ENCODE measurements at places on chromosomes 2 and 18.

GRCh38 chr2:48420512-48421197 lies 109.3 kb upstream of the STON1 start:
- peak; percentile 91 for DNase-seq

GRCh38 chr18:77560341-77560992 lies 310.8 kb downstream of the GALR1 start:
- DNase-seq: no peak

DNA sequence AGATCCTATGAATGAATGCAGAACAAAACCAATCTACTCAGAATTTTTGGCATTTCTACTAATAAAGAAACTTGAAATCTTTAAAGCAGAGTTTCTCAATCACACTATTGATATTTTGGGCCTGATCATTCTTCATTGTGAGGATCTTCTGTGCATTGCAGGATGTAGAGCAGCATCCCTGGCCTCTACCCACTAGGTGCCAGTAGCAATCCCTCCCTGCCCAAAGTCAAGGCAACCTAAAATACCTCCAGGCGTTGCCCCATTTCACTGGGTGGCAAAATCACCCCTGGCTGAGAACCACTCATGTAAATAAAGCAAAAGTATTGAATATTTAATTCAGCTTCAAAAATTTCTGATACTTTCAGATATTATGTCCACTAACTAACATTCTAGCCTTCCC lies 213.0 kb downstream of the SP3 start:
- no peak for DNase-seq

DNA sequence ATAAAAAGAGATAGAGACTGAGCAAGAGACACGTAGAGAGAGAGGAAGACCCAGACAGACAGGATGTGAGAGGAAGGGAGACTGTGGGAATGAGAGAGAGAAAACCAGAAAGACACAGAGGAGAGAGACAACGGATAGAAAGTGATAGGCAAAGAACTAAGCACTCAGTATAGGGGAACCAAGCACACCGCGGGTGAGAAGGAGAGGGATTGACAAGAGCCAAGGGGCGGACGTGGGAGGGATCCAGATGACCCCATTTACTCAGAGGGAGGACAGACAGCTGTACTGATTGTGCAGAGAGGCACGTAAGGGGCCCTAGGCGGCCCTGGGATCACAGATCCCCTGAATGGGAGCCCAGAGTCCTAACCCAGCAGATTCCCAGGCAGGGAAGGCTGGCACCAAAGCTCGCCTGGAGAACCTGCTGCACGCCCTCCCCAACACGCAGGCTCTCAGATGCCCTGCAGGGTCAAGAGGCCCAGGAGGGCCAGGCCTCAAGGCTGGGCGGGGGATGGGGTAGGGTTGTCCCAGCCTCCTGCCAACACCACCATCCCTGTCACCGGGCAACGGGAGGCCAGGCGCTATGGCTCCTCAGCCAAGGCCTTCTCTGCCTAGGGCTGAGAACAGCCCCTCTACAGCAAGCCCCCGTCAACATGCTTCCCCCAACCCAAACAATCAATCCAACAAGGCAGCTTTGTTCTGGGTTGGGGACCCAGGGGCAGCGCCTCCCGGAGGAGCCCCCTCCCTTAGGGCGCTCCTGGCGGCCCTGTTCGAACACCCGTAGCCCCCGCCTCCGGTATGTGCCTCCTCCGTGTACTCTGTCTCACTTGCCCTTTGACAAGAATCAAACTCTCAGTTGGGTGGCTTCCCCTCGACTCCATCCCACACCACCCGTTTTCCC lies 579 bp downstream of the LOXL3 start:
- DNase-seq: peak; percentile 61

- peak; percentile 80 for DNase-seq
Measured at GRCh38 chr2:20012282-20013125, at the start of gene MATN3. Gene MATN3 (minus strand): TSS chr2:20012668. CDS start chr2:20012631, 37 bp downstream.

DNA sequence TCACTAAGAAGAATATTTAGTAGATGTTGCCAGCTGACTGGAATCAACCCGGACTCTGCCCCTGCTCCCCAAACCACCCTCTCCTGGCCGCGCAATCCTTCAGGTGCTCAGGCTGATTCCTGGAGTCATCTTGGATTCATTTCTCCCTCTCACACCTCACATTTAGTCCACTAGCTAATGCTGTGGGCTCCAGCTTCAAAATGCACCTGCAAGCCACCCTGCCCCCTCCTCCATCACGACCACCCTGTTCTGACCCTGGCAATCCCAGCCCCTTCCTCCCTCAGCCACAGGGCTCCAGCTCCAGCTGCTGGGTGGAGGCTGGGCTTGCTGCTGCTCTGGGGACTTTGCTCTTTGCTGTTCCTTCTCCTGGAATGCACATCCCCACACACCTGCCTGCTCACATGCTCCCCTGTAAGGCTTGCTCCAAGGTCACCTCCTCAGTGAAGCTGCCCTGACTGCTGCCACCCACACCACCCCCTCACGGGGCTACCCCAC lies 61.3 kb upstream of the SH3RF3 start:
- DNase-seq: no peak

GRCh38 chr2:27689424-27689823 lies 25.7 kb downstream of the SLC4A1AP start:
- no peak for DNase-seq

- no peak for DNase-seq
Measured at GRCh38 chr2:160465002-160465401, 28.6 kb downstream of the RBMS1 start.

GRCh38 chr18:71443706-71444480 lies 1100.2 kb downstream of the CBLN2 start:
- no peak for DNase-seq

Measured in aorta (tissue), 5 donors.